Posterior vena cava (tissue), 2 donors: ENCODE measurements at places on chromosomes 2 and 18. TPM values are rescaled to one million over a fixed set of nuclear protein-coding genes. Genes with fewer than 3 reads are reported as not detected.

ERICH2 gene
- 0.74 TPM for total RNA-seq

PAIP2B gene
- 2.8 TPM for total RNA-seq

CHRND gene
- not detected for total RNA-seq

PTPN18 gene
- 33.6 TPM for total RNA-seq

GKN1 gene
- not detected for total RNA-seq
